ENCODE measurements at places on chromosomes 7 and 10.

- DNase-seq = no peak
Measured at GRCh38 chr7:101858437-101859385, 41.3 kb downstream of the CUX1 start.

GRCh38 chr10:45433716-45434469, 59.9 kb downstream of the ALOX5 start:
- DNase-seq = no peak

- DNase-seq = no peak
Measured at GRCh38 chr10:132667342-132668047, 118.5 kb downstream of the NKX6-2 start.

DNA sequence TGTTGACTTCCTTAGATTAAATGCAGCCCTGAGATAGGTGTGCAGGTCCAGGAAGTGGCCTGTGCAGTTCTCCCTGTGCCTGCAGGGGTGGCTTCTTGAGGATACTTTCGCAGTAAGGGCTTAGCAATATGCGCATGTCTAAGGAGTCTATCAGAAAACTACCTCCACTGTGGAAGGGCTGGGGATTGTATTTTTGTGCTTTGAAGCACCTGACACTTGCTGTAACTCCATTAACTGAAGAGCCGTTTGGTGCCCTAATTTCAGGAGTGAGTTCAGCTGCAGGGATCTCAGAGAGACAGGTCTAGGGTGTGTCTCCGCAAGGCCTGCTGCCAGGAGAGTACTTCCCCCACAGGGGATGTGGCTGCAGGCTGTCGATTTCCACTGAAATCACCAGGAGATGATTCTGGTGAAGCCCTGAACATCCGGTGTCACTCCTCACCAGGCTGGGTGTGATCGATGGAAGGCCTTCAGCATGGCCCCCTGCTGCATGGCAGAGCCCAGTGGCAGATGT, 35.5 kb downstream of the IKZF1 start:
- DNase-seq = no peak

DNA sequence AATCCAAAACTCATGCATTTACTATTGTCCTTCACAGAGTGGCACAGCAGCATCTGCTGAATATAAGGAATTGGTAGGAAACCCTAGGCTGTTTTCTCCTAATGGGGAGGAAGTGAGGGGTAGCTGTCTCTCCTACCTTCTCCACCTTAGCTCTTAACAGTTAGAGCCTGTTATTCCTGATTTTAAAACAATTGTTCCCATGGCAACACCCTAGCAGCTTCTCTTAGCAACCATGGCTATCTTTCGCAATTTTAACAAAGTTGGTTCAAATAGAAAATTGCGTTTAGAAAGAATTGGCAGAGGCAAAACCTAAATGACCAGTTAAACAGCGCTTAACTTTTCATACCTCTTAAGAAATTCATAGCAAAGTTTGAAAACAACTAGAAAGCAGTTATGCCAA, 603.4 kb upstream of the AUTS2 start:
- no peak for DNase-seq

DNA sequence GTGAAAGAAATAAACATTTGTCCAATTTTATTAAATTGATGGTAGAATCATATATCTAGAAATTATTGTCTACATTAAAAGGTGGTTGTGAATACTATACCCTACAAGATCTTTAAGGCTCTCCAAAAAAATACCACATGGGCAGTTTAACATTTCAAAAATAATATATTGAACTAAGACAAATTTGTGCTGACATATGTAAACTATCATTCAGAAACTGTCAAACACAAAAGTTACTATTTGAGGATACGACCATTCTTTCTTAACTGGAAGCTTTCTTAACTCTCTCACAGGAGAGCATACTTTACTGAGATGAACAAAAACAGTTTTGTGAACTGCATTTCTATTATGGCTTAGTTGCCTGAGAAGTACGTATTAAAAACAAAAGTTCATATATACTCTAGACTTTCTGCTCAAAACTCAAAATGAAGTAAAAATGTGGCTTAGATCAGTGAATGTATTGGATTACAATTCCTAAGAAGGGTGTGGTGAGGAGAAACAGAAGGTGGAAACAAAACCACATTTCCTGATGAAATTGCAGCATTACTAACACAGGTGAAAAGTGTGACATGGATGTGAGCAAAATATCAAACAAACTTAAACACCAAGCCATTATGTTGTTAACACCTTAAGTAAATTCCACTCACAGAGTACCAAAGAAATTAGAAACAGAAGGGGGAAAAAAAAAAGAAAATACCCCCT, 138.5 kb downstream of the SEMA3A start:
- no peak for DNase-seq

- no peak for DNase-seq
Measured at GRCh38 chr10:30384701-30385201, 35.7 kb upstream of the MTPAP start.

GRCh38 chr7:40714363-40715052, 579.7 kb downstream of the SUGCT start:
- no peak for DNase-seq

GRCh38 chr10:34633374-34633773, 181.7 kb downstream of the PARD3 start:
- no peak for DNase-seq

- no peak for DNase-seq
Measured at GRCh38 chr7:83614112-83614511, 34.8 kb downstream of the SEMA3E start.

GRCh38 chr7:150946421-150947240, 31.5 kb downstream of the KCNH2 start:
- DNase-seq = no peak

DNA sequence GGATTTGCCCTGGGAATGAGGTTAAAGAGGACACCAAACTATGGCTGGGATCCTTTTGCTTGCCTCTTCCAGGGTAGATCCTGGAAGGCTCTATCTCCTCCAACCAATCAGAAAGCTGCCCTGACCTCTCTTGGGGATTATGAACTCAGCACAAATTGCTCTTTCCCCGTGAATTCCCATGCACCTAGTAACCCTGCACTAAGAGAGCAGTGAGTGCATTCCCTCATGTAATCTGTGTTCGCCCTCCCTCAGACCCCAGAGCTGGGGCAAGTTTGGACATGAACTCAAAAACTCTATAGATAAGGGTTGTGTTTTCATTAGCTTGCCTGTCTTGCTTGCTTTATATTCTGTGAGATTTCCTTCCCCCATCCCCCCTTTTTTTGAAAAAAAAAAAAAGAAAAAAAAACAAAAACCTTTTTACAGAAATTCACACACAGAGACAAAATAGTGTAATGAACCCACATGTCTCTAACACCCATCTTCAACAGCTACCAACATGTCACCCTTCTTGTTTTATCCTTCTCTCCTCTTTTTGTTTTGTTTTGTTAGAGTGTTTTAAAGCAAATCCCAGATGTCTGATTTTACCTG, 225.5 kb upstream of the TCF7L2 start:
- no peak for DNase-seq

- DNase-seq = no peak
Measured at GRCh38 chr7:1693991-1694524, 24.0 kb downstream of the ELFN1 start.

Measured in cerebellum (tissue), 4 donors.